SW480 (cell line): ENCODE measurements at places on chromosomes 5 and 9.

DNA sequence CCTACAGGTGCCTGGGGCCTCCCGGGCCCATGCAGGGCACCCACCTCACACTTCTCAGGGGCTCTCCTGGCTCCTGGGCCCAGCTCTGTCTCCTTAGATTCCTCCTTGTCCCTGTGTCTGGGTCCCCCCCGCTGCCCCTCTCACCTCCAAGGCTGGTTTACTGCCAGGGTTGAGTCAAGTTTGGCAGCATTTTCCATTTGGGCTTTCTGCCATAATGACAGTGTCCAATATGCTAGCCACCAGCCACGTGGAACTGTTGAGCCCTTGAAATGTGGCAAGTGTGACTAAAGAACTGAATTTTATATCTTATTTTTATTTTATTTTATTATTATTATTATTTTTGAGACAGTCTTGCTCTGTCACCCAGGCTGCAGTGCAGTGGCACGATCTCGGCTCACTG lies 1.9 kb downstream of the TTC16 start:
- no peak for DNase-seq

DNA sequence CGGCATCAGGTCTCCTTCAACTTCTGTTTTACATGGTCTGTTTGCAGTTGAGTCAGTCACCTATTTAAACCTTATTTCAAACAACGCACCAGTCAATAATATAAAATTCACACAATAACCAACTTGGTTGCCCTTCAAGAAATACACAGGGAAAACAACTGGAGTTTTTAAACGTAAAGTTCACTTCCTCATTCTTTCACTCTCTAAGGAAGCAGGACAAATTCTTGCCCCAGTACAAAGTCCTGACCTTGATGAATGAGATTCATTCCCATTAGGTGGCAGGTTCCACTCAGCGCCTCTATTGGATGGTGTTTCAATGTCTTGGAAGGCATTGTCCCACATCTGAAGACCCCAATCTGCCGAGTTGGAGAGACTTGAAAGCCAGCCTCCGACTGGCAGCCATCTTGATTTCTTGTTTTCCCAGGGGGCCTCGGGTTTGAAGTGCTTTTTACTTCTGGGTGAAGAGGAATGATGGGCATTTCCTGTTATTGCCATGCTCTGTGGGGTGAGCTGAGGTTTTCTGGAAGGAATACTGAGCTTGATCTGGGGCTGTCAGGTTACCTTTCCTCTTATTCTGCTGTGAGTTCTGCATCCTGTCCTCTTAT lies 105.0 kb downstream of the ACER2 start:
- no peak for DNase-seq

GRCh38 chr9:5596173-5596572 lies 32.7 kb upstream of the RIC1 start:
- DNase-seq = no peak

- no peak for DNase-seq
These were observed 326.7 kb upstream of the EFNA5 start for GRCh38 chr5:107997338-107997980.

DNA sequence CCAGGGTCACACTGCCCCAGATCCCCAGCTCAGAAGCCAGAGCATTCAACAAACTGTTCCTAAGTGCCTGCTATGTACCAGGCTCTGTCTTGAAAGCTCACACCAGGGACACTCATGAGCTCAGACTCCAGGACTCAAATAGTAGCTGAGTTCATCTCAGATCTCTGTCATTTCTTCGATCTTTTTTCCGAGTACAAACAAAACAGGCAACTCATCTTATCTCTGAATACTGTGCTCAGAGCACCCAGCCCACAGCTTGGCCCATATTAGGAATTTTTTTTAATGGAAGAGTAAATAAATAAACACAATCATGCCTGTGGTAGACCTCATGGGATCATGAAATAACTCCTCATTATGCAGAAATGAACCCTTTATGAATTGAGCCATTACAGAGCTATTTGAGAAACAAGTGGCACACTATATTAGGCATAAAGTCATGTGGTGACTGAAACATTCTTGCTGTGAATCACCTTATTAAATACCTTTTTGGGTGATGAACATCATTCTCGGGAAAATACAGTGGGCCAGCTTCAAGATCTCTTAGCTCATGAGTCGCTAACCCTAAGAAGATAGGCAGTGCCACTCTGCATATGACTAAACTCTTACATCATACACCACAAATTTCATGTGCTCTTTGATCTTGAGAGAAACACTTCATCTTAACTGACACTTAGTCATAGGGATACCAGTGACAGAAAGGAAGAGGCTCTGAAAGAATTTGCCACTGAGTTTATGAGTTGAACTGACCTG lies 9.9 kb downstream of the SH3RF2 start:
- peak; percentile 100 for DNase-seq

- DNase-seq = no peak
These were observed 1.2 kb downstream of the SEMA4D start for GRCh38 chr9:89496645-89497256.

- DNase-seq = no peak
These were observed 45.1 kb downstream of the ERGIC1 start for GRCh38 chr5:172878933-172879752.

- no peak for DNase-seq
These were observed 17.2 kb downstream of the C5orf63 start for GRCh38 chr5:127055880-127056653.
